ENCODE measurements at places on chromosomes 11 and 22. TPM values are rescaled to one million over a fixed set of nuclear protein-coding genes. Genes with fewer than 3 reads are reported as not detected.

DNA sequence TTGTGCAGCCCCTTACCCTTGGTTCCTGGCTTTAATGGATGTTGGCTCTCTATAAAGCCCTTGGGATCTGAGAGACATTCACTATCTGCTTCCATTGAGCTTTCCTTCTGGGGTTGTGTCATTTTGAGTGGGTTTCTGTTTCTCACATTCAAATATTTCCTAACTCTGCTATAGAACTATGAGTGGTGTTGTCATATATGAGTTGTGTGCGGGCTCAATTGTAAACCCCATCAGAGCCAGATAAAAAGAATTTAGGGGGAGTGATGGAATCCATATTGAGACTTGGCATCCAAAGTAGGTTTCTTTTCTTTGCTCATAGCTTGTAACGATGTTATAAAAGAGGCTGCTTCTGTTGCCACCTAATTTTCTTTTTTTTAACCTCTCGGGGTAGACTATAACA is 41.8 kb upstream of the SPON1 start:
- DNase-seq: no peak

GRCh38 chr22:37137903-37138665 is 11.6 kb downstream of the IL2RB start:
- DNase-seq: no peak

- no peak for DNase-seq
Measured at GRCh38 chr11:73902303-73902702, 25.5 kb downstream of the PAAF1 start.

DNA sequence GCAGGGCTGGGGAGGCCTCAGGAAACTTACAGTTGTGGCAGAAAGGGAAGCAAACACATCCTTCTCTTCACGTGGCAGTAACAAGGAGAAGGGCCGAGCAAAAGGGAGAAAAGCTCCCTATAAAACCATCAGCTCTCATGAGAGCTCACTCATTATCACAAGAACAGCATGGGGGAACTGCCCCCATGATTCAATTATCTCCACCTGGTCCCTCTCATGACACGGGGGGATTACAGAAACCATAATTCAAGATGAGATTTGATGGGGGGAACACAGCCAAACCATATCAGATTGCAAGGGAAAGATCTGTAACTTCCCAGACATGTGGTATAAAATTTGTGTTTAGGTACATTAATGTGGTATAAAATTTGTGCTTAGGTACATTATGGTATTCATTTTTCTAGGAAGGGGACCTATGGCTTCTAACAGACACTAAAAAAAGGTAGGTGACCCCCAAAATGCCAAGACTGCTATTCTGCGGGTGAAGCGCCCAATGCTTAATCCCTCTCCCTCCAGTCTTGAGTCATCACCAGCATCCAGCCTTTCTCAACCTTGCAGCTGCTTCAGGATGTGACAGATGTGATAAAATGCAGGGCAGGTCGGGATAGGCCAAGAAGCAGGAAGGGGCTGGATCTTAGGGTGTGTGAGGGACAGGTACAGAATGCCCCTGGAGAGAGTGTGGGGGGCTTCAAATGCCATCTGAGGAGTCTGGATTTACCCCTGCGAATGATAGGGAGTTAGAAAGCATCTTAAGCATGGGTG is 57.7 kb upstream of the AMPD3 start:
- no peak for DNase-seq

- DNase-seq: no peak
Measured at GRCh38 chr11:32953700-32954099, 61.1 kb downstream of the QSER1 start.

DNA sequence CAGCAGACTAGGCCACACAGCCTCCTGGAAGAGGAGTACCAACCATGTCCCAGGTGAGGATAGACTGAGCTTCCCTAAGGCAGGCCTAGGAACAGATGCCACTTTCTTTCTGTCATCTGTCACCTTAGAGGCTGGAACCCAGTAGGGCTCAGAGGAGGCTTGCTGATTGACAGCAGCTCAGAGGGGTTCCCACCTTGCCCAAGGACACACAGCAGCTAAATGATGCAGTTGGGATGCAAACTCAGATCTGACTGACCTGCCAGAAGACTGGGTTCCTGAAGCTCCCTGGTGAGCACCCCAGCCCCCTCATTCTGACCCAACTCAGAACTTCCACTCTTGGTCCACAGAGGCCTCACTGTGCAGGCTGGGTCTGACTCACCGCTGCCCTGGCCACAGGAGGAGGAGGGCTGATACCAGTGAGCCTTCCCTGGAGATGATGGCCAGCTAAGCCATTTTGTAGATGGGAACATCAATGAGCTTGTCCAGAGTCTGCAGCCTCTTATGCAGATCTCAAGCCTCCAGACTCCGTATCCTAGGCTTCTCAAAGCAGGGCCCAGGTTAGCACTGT is 14.0 kb downstream of the CAPN5 start:
- no peak for DNase-seq

GRCh38 chr22:47132428-47132825 is 370.0 kb downstream of the TBC1D22A start:
- no peak for DNase-seq

DNA sequence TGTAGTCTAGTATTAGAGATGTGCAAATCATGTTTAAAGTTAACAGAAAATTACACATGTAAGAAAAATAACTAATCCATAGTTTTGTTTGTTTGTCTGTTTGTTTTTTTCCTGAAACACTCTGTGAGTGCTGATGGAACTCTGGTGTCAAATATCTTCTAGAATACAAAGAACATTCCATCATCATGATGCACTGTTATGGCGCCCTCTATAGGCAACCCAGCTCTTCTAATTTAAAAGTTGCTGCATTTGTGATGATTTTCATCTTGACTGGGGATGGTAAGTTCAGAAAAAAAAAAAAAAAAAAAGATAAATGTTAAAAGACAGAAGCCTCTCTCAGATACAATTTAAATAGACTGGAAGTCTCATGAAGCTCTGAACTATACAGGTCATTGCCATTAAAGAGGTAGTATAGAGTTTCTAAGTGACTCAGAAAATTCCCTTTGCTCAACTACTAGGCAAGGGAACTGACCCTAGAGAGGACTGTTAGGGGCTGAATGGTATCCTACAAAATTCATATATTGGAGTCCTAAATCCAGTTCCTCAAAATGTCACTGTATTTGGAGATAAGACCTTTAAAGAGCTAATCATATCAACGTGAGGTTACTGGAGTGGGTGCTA is 597.2 kb upstream of the ANO3 start:
- DNase-seq: no peak

DNA sequence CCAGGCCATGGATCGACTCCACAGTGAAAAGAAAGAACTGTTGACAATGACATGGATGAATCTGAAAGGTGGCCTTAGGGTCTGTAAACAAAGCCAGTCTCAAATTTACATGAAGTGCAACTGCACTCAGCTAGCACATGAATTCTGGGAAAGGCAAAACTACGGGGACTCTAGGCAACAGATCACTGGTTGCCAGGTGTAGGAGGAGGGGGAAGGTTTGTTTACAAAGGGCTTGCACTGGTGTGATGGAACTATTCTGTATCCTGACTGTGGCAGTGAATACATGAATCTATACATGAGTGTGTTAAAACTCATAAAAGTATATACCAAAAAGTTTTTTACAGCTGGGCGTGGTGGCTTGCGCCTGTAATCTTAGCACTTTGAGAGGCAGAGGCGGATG is 27.3 kb downstream of the ALX4 start:
- DNase-seq: no peak

GRCh38 chr11:75815345-75816168 is 547 bp downstream of the UVRAG start:
- DNase-seq: no peak

- no peak for DNase-seq
Measured at GRCh38 chr22:19845054-19845722, 9.5 kb downstream of the GNB1L start.

HEPN1 gene
- not detected for total RNA-seq

WBP2NL gene
- total RNA-seq: 4.2 TPM
